ENCODE measurements at places on chromosomes 3 and 15.
A peak's percentile ranks its signal among the peaks of the same experiment; 100 is the strongest.

DNA sequence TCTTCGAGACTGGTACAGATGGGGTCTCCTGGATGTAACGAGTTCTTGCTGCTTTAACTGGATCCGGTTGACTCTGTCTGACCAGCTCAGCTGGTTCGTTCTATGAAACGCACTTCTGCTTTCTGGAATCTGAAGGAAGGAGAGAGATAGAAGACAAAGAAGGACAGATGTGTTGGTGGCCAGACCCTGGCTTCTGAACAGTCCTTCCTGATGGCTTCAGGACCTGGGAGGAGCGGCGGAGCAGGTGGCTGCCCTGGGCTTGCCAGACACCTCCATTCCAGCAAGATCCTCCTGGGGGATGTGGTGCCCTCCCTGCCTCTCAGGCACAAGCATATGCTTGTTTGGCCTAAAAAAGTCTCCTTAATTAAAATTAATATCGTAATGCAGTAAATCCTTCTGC, 99.9 kb downstream of the APBA2 start:
- no peak for DNase-seq

GRCh38 chr3:23105048-23105447, 98.1 kb upstream of the UBE2E2 start:
- no peak for DNase-seq

DNA sequence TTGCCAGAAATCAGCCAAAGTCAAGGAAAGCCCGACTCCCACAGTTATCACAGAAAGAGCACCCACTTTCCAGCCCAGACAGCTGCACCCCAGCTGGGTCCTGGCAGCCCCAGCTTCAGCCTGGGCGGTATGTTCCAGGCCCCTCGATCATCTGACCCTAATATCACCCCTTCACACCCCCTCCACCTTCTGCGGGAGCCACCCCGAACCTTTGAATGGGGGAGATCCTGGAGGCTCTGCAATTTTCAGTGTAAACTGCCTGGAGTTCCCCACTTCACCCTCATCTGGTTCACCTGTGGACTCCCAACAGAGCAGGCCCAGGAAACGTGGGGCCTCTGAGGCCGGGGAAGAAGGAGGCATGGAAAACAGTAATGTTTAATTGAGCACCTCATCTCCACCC, 5.9 kb downstream of the PRSS50 start:
- no peak for DNase-seq

DNA sequence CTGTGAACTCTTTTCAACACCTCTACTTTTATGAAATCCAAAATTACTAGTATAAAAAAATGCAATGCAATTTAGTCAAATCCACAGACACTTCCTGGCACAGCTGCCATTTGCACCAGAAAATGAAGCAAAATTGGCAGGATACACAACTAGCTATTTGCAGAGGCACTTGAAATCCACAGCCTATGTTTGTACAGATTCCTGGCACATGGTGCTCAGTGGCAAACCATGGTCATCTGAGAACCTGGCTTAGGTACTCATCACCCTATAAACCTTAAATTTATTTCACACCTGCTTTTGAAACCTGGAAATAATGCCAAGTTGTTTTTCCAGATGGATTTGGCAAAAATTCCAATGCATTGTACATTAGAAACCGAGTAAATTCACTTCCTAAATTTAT, 20.2 kb upstream of the PPM1L start:
- DNase-seq: no peak

DNA sequence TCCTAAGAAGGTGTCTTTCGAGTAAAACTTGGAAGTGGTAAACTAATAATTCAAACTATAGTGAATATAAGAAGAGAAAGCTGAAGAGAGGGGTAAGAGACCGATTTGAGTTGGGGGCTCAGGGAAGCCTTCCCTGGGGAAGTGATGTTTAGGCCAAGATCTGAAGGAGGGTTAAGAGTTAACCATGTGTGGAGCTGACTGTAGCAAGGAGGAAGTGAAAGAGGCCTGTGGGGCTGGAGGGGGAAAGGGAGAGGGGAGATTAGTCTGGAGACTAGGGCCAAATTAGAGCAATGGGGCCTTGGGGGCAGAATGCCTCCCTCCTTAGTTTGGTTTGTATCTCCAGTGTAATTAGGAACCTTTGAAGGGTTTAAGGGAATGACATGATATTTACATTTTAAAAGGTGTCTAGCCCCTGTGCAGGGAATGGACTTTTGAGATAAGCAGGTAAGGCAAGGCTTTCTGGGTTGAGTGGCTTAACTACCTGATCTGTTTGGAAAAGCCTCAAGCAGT, 2.2 kb downstream of the ZNF592 start:
- DNase-seq: no peak

DNA sequence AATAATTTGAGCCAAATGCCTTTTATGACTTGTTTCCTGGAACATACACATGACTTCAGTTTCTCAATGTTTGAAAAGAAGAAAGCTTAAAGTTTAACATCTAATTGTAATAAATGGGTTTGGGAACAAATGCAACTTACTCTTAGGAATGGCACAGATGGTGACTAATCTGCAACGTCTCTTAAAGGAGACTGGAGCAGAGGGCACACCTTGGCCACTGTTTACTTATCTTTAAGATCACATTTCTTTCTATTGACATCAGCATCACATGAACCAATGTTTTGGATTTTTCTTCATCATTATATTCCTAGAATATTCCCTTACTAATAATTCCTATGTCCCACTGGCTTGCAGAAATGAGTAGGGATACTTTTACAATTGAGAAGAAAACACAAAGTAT, 229.5 kb downstream of the CHL1 start:
- no peak for DNase-seq

GRCh38 chr3:150062492-150062891, 91.8 kb upstream of the PFN2 start:
- DNase-seq: no peak

GRCh38 chr3:115099986-115100571, 47.0 kb downstream of the ZBTB20 start:
- DNase-seq: peak; percentile 74

DNA sequence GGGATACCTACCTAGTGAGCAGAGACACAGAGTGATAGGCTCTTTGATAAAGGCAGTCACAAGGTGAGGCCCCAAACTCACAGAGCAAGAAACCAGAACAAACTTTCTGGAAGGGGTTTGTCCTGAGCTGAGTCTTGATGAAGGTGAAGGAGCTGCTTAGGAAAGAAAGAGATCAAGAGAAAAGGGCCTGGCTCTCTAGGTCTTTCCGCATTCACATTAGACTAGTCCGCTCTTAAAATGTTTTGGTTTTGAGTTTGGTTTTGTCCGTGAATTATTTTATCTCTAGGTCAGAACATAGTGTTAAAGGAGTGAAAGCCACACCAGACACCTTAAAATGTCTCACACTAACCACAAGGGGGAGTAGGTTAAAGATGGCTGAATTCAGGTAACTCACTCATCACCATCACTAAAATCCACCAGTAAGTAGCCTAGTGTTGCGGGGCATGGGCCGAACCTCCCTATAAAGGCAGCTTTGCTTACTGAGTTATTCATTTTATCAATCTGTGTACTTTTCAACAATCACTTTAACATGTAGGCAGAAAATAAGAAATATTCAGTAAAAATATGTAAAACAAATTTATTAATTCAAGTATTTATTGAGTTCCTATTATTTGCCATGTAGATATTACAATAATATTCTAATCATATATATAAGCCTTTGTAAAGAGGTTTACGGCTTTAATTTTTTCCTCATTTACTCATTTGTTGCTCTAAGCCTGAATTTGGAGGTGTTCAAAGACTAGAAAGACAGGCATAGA, 121.5 kb upstream of the TSC22D2 start:
- no peak for DNase-seq

DNA sequence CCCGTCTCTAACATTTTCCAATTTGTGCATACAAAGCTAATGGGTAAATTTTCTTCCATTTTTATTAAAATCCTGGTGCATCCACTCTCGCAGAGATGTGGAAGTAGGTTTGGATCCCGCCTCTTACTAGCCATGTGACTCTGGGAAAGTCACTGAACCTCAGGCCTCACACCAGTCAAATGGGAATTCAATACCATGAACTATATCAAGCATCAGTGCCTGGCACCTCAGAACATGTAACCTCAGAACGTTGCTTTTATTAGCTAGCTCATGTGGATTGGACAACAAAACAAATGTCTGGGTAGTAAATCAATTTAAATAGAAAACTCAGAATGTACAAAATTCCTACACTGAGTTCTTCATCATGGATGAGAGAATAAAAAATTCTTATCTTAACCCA, 60.7 kb downstream of the ANXA2 start:
- DNase-seq: no peak

DNA sequence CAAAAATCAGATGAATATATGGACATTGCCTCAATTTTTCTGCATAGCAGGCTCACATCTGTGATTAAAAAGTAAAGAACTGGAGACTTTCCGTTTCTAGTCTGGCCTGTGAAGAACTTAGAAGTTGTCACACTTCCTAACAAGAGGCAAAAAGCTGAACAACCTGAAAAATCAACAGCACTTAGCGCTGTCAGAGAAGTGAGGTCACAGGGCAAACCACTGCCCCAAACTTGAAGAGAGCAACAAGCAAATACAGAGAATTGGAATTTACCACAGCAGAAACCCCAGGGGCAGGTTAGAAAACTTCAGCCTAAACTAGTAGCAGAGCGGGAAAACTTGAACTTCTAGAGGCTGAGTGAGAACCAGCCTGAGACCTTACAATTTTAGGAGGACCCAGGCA, 38.9 kb downstream of the CCDC54 start:
- DNase-seq: no peak

GRCh38 chr15:92053753-92054316, 200.3 kb downstream of the SLCO3A1 start:
- DNase-seq: no peak

DNA sequence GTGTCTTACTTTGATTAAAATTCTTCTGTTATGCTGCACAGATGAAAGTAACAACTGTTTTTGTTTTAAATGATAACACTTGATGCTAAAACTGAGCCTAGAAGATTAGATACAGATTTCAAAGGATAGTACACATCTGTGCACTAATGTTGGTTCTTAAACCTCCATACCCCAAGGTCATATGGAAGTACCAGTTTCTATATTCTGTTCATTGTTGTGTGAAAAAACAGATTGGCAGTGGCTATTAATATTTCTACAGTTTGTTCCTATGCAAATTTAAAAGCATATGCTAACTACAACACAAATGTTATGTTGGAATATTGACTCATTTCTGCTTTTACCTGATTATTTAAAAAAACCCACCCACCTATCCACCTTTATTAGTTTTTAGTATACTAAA, 32.0 kb upstream of the GBE1 start:
- DNase-seq: no peak

DNA sequence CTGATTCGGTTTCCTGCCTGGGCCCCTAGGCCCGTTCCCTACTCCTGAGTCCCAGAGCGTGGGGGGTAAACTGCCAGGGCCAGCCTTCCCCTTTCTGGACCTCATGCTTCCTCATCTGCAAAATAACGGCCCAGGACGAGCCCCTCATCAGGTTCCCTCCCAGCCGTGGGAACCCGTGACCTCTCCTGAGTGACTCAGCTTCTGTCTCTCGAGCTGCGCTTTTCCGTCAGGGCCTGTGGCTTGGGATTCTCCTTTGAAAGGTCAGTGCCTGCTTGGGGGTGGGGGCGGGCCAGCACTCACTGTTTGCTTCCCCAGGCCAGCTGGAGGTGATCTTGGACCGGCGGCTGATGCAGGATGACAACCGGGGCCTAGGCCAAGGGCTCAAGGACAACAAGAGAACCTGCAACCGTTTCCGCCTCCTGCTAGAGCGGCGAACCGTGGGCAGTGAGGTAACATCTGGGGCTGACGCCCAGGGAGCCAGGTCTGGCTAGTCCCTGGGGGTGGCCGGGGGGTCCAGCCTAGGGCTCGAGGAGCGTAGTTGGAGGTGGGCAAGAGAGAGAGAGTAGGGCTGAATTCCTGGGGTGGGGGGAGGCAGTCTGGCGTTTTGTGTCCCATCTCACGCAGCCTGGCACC, 12.8 kb downstream of the MAN2A2 start:
- DNase-seq: no peak

DNA sequence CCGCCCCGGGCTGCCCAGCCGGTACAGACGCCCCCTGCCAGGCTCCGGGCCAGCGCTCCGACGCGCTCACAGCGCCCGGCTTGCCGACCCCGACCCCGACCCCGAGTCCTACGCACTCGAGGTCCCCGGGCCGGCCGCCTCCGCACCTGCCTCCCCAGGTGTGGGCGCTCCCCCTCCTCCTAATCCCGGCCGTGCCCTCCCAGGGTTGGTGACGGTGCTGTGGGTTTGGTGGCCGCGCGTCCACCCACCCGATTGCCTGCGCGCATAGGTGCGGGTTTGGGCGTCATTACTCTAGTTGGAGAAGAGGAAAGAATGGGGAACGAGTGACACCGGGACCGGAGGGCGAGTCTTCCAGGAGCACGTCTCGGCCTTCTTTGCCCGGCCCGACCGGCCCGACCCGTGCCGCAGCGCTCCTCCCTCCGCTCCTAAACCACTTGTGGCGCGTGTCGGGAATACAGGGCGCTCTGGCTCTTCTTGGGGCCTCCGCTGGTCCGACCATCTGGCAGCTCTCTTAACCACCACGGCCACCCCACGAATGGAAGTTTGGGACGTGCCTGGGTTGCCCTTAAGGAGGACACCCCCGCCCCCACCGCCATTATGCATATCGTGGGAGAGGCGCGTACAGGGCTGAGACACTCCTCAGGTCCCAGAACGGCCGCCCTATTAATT, 810 bp upstream of the THRB start:
- no peak for DNase-seq

GRCh38 chr3:66472313-66473134, 28.3 kb downstream of the LRIG1 start:
- DNase-seq: no peak
